ENCODE measurements at places on chromosomes 6 and 20.

DNA sequence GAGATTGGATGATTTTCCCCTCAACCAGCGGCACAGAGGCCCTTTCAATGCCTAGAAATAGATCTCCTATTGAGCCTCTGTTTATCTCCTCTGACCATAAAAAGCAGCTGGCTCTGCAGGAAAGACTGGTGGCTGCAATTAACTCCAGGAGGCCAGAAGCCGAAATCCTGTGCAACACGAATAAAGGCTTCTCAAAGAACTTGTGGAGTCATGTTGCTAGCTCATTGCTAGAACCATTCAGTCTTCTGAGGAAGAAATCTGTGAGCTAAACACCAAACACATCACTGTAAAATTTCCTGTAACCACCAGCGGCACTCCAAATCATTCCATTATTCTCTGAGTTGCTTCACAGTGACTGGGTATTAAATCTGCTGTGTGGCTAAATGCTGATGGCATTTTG lies 49.1 kb upstream of the TPD52L1 start:
- H3K27me3 ChIP-seq: no peaks in the 10 kb centered on the region
- no peaks in the 10 kb centered on the region for H3K36me3 ChIP-seq
- H3K4me1 ChIP-seq: no peaks in the 10 kb centered on the region

- no peak for DNase-seq
- no peak overlapping the region for H3K27ac ChIP-seq
- no peaks in the 10 kb centered on the region for H3K4me1 ChIP-seq
- H3K4me3 ChIP-seq: no peak overlapping the region
These were observed 187.8 kb downstream of the OGFRL1 start for GRCh38 chr6:71476371-71476770.

- DNase-seq: no peak
- H3K27me3 ChIP-seq: no peaks in the 10 kb centered on the region
- H3K27ac ChIP-seq: no peak overlapping the region
- H3K4me3 ChIP-seq: no peak overlapping the region
- no peaks in the 10 kb centered on the region for H3K4me1 ChIP-seq
- no peaks in the 10 kb centered on the region for H3K36me3 ChIP-seq
These were observed 3.8 kb upstream of the PDYN start for GRCh38 chr20:1997483-1998192.

- no peaks in the 10 kb centered on the region for H3K36me3 ChIP-seq
- H3K27ac ChIP-seq: no peak overlapping the region
- DNase-seq: no peak
- H3K27me3 ChIP-seq: no peaks in the 10 kb centered on the region
These were observed 642.6 kb downstream of the KIF16B start for GRCh38 chr20:15930311-15931305.

- H3K4me1 ChIP-seq: no peaks in the 10 kb centered on the region
- H3K27me3 ChIP-seq: no peaks in the 10 kb centered on the region
- no peak overlapping the region for H3K4me3 ChIP-seq
- H3K36me3 ChIP-seq: no peaks in the 10 kb centered on the region
- no peak for DNase-seq
- no peak overlapping the region for H3K27ac ChIP-seq
These were observed 204.8 kb downstream of the TTLL2 start for GRCh38 chr6:167529444-167530335.

- H3K36me3 ChIP-seq: no peaks in the 10 kb centered on the region
- H3K27ac ChIP-seq: no peak overlapping the region
- DNase-seq: no peak
- H3K27me3 ChIP-seq: no peaks in the 10 kb centered on the region
- no peak overlapping the region for H3K4me3 ChIP-seq
These were observed 35.3 kb downstream of the FOXP4 start for GRCh38 chr6:41581381-41581991.

DNA sequence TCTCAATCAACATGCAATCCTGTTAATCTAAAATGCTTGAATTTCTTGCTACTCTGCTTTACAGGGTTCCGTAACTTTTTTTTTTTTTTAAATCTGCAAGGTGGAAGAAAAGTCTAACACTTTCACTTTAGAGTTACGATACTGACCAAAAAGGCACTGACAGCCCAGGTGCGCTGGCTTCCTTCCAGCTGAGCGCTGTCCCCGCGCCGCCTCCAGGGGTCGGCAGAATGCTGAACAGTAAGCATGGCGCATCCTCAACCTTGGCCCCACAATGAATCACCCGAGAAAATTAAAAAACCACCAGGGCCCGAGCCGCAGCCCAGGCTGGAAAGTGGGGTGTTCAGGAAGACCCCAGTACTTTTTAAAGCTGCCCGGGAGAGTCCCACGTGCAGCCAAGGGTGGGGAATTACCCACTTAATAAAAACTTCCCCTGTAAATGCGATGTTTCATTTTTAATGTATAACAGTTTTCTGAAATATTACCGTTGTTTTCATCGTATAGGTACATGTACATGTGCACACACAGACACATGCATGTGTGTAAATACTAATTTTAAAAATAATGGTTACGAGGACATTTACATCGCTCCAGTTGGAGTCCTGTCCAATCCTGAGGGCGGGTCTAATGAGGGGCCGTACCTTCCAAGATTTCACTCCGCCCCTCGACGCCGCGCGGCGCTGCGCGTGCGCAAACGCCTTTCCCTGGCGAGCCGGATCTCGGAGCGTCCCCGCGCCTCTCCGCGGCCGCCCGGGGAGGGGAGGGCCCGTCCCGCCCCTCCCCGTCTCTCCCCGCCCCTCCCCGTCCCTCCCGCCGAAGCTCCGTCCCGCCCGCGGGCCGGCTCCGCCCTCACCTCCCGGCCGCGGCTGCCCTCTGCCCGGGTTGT lies at the start of gene GINM1:
Gene GINM1, plus strand, starts transcription at position 849 of the 883 bp plus-strand sequence. CDS start 40 bp downstream, outside the sequence.
- H3K27me3 ChIP-seq: no peaks in the 10 kb centered on the region
- peaks cover 6% of the 10 kb centered on the region for H3K4me1 ChIP-seq

DNA sequence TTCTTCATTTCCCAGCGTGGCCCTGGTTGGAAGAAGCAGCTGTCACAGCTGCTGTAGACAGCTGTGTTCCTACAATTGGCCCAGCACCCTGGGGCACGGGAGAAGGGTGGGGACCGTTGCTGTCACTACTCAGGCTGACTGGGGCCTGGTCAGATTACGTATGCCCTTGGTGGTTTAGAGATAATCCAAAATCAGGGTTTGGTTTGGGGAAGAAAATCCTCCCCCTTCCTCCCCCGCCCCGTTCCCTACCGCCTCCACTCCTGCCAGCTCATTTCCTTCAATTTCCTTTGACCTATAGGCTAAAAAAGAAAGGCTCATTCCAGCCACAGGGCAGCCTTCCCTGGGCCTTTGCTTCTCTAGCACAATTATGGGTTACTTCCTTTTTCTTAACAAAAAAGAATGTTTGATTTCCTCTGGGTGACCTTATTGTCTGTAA lies 292.7 kb downstream of the ESR1 start:
- no peak overlapping the region for H3K4me3 ChIP-seq
- no peaks in the 10 kb centered on the region for H3K36me3 ChIP-seq
- no peaks in the 10 kb centered on the region for H3K27me3 ChIP-seq
- H3K4me1 ChIP-seq: no peaks in the 10 kb centered on the region
- H3K27ac ChIP-seq: no peak overlapping the region

DNA sequence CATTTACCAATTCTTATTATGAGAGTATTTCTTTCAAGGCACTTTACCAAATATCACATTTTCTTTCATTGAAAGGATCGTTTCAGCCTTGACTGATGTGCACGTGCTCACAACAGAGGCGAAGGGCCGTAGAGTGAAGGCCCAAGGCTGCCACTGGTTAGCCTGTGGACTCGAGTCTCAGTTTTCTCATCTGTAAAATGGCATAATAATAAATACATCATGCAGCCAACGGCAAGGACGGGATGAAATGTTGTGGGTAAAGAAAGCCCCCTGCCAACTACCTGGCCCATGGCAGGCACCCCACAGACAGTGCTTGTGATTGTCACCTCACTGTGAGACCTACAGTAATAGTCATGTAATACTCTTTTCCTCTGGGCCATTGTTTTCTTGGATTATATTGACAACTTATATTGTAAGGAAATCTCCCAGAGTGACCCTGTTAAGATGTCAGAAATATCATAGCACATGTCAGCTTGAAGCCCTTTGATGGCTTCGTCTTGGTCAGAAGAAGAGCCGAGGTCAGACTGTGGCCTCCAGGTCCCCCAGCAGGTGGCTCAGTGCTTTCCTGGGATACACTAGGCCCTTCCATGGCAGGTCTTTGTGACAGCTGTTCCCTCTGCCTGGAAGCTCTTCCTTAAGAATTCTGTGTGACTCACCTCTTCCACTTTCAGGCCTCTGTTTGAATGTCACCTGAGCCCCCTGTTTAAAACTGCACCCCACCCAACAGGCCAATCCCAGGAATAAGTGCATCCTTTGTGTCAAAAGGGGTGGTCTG lies 36.3 kb downstream of the FAM50B start:
- no peak for DNase-seq
- H3K27ac ChIP-seq: no peak overlapping the region
- H3K4me3 ChIP-seq: no peak overlapping the region
- no peaks in the 10 kb centered on the region for H3K4me1 ChIP-seq

- no peaks in the 10 kb centered on the region for H3K36me3 ChIP-seq
- no peak overlapping the region for H3K27ac ChIP-seq
- H3K4me1 ChIP-seq: no peaks in the 10 kb centered on the region
- DNase-seq: no peak
- no peak overlapping the region for H3K4me3 ChIP-seq
These were observed 49.6 kb upstream of the SNAP91 start for GRCh38 chr6:83758533-83758932.

DNA sequence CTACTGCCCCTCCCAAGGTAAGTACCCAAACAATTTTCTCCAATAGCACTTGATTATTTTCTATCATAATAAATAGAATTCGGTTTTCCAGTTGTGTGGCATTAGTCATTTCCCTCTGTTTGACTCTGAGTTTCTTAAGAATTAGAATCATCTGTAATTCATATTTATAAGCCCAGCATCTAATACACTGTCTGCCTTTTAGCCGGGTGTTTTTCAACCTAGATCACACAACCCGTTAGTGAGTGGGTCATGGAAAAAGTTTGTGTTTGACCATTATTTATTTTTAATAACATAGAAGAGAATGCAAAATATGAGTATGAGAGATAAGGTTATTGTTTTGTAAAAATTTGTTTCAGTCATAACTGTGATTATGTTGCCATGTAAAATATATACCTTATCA lies 701.6 kb downstream of the RFPL4B start:
- H3K36me3 ChIP-seq: no peaks in the 10 kb centered on the region
- no peak for DNase-seq
- no peak overlapping the region for H3K4me3 ChIP-seq
- no peak overlapping the region for H3K27ac ChIP-seq

- H3K27me3 ChIP-seq: no peaks in the 10 kb centered on the region
- H3K36me3 ChIP-seq: no peaks in the 10 kb centered on the region
- H3K27ac ChIP-seq: no peak overlapping the region
- H3K4me1 ChIP-seq: no peaks in the 10 kb centered on the region
These were observed 62.4 kb downstream of the PRSS35 start for GRCh38 chr6:83574783-83575182.

- H3K4me3 ChIP-seq: no peak overlapping the region
- no peaks in the 10 kb centered on the region for H3K4me1 ChIP-seq
- no peak for DNase-seq
- no peaks in the 10 kb centered on the region for H3K36me3 ChIP-seq
- no peak overlapping the region for H3K27ac ChIP-seq
These were observed 25.7 kb downstream of the STX11 start for GRCh38 chr6:144176043-144176442.

DNA sequence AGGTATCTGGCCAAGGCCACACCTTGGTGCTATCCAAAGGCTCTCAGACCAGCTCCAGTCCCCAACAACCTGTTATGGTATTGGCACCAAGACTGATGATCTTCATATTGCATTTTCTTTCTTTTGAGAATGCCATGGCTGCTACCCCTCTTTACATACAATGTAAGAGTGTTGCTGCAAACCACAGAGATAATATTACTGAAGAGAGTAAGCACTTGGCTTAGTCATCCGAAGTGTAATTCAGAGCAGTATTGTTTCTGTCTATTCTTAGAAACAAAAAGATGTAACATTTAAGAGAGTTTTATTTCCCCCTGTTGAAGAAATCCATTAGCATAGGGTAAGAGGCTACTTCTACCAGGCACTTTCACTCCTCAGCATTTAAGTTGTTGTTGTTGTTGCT lies 212.5 kb downstream of the C6orf118 start:
- DNase-seq: no peak
- H3K27me3 ChIP-seq: no peaks in the 10 kb centered on the region
- no peak overlapping the region for H3K27ac ChIP-seq
- no peaks in the 10 kb centered on the region for H3K36me3 ChIP-seq
- H3K4me1 ChIP-seq: no peaks in the 10 kb centered on the region

GRCh38 chr20:36855241-36855657 lies 20.7 kb upstream of the TLDC2 start:
- H3K4me1 ChIP-seq: no peaks in the 10 kb centered on the region
- no peaks in the 10 kb centered on the region for H3K27me3 ChIP-seq
- no peaks in the 10 kb centered on the region for H3K36me3 ChIP-seq
- H3K27ac ChIP-seq: no peak overlapping the region

GRCh38 chr20:37053230-37053950 lies 42.4 kb downstream of the RBL1 start:
- no peak overlapping the region for H3K4me3 ChIP-seq
- H3K36me3 ChIP-seq: peaks cover 26% of the 10 kb centered on the region
- no peaks in the 10 kb centered on the region for H3K27me3 ChIP-seq
- no peak for DNase-seq
- H3K27ac ChIP-seq: no peak overlapping the region

GRCh38 chr6:159646733-159647132 lies 46.3 kb downstream of the SOD2 start:
- no peaks in the 10 kb centered on the region for H3K36me3 ChIP-seq
- no peaks in the 10 kb centered on the region for H3K27me3 ChIP-seq

GRCh38 chr20:32333181-32333987 lies 24.7 kb upstream of the ASXL1 start:
- peaks cover 11% of the 10 kb centered on the region for H3K36me3 ChIP-seq
- no peak overlapping the region for H3K4me3 ChIP-seq

GRCh38 chr6:44034931-44035345 lies 92.3 kb downstream of the MRPL14 start:
- H3K27me3 ChIP-seq: no peaks in the 10 kb centered on the region
- no peak overlapping the region for H3K4me3 ChIP-seq
- H3K4me1 ChIP-seq: no peaks in the 10 kb centered on the region
- H3K27ac ChIP-seq: no peak overlapping the region
- DNase-seq: no peak

DNA sequence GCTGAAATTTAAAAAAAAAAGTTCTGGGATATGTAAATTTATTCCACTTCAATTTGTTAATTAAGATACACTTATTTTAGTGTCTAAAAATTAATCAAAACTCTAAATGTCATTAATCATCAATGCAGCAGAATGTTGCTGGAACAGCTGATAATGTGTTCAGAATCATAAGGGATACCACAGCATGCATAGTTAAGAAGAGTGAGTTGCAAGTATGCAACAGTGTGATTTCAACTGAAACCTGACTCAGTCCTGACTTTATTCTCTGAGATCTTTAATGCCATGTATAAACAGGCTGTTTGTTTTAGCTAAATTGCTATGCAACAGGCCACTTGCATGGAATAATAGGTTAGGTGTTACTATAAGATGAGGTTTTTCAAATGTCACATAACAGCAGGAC lies 1.4 kb downstream of the GRIK2 start:
- H3K27ac ChIP-seq: no peak overlapping the region
- DNase-seq: no peak
- H3K4me1 ChIP-seq: no peaks in the 10 kb centered on the region

DNA sequence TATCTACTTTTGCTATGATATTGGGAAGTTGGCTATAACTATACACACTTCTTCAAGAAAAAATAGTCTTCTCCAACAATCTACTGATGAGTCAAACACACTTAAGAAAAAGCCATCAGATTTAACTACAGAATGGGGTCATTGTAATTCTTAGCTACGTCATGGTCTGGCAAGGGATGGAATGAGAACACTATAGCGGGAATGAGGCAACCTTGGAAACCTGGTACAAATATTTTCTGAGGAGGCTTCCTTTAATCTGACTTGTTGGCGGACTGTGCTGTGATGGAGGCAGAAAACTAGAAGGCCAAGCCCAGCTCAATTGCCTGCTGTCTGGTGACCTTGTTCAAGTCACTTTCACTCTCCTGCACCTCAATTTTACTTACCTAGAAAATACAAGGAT lies 586.8 kb upstream of the JAG1 start:
- DNase-seq: no peak
- H3K36me3 ChIP-seq: no peaks in the 10 kb centered on the region
- no peak overlapping the region for H3K27ac ChIP-seq
- H3K27me3 ChIP-seq: no peaks in the 10 kb centered on the region

All from naive thymus-derived CD4-positive, alpha-beta T cell (primary cell).